ENCODE measurements at places on chromosomes 2 and 18.
A peak's percentile ranks its signal among the peaks of the same experiment; 100 is the strongest.

- DNase-seq = peak; percentile 50
Observed at GRCh38 chr18:21672521-21673267, 31.9 kb downstream of the ABHD3 start.

- DNase-seq = no peak
Observed at GRCh38 chr2:100721693-100722092, 98.2 kb upstream of the NPAS2 start.

GRCh38 chr2:176152350-176153181 is 1.2 kb downstream of the HOXD4 start:
- DNase-seq = no peak

DNA sequence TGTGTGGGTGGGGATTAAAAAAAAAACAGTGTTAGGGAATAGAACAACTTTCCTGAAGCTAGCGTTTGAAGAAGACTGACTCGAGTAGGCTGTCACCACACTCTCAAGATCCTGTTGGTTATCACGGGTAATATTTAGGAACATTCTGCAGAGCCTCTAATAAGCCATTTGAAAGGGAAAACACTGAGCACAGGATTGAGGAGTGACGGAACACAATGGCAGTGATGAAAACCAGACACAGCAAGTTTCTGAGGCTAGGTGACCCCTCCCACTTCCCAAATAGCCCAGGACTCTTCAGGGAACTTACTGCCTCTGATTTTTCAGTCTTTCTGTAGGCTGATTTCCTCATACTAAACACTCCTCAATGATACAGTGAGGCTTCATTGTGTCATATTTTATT is 88.2 kb upstream of the TMEM200C start:
- no peak for DNase-seq

DNA sequence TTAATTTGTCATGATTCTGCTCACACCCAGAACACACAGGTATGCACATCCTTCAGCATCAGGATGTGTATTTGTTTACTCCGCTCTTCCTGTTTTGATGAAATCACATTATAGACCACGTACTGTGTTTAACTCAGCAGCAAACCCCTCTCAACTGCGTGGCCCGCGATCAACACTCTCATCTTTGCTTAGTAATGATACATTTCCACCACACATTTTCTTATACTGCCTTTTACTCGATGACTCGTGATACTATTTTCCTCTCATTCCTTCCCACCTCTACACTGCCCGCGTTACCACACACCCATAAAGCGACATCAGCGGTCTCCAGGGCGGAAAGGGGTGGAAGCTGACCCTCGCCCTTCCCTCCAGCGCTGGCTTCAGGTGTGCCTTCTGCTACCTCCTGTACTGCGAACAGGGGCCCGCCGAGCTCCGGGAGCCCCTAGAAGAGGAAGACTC is 1.3 kb downstream of the NETO1 start:
- DNase-seq = no peak

- no peak for DNase-seq
Observed at GRCh38 chr18:70024829-70025228, 77.2 kb upstream of the CD226 start.

DNA sequence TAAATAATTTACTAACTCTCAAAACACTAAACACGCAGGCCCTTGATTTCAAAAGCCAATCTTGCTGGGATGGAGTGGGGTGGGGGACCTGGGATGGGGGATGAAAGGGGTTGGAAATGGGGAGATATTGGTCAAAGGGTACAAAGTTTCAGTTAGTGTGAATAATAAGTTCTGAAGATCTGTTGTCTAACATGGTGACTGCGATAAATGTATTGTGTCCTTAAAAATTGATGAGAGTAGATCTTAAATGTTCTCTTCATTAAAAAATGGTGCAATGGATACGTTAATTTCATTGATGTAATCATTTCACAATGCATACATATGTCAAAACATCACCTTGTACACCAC is 505 bp upstream of the ACYP2 start:
- DNase-seq = no peak

DNA sequence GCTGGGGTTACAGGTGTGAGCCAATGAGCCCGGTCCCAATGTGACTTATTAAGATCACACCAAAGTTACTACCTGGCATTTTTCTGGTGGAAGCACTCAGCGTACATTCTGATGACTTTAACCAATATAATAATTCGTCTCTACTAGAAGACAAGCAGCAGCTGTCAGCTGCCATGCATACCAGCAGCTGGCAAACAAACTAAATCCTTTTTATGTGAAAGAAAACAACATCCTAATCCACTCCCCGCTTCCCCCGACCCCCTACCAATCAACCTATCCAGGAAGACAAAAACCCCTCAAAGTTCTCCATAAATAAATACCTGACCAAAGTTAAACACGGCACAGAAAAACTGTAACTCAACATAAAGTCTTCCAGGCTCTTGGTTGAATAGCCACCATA is 42.1 kb downstream of the GPR155 start:
- DNase-seq = no peak

DNA sequence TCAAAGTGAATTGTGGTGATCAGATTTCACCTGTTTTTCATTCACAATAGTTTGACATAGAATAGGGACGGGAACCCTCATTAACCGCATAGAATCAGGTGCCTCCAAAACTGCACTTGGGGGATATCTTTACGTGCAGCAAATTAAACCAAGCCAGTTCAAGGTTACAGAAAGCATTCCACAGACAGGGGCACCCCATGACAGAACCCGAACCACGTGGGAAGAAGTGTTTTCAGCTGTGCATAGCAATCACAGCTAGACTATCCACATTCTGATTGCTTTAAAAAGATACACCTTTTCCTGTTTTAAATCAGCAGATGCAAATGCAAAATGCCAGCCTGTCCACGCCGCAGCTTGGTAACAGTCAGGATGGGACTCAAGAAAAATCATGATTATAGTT is 205.8 kb downstream of the ANAPC1 start:
- DNase-seq = no peak

- DNase-seq = no peak
Observed at GRCh38 chr2:211512806-211513205, 956.4 kb downstream of the CPS1 start.

GRCh38 chr2:171813729-171814128 is 80.3 kb downstream of the SLC25A12 start:
- DNase-seq = no peak

DNA sequence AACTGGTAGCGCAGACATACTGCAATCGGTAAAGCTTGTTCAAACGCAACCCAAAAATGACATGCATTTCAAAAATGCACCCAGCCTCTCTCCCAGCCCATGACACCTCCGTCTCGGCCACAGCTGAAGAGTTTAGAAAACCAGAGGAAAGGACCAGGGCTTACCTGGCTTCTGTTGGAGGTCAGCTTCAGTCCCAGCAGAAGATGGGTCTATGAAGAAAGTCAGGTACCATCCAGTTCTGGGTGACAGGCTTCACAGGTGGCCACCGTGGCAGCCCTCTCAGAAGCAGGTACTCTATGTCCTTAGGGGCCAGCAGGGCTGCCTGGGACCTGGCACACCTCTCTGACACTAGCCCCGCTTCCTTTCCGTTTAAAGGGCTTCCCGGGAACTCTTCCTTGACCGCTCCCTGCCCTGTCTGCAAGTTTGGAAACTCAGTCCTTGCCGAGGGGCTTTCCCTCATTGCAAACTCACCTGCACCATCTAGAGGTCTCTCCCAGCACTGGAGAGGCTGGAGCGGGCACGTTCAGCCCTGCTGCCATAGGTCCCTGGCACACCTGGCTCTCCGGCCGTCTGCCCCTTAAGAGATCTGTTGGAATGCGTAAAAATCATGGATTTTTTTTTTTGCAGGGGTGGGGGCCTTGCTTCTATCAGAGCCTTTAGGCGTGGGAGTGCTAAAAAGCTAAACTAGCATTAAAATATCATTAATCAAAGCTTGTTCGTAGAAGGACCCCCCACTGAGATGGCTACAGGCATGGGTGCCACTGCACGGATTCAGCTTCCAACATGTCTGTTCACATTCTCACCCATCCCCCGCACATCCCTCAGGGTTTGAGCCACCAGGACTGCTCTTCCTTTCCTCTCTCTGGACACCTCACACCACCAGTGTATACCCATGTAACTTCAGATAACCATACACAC is at the start of gene EDAR:
Gene EDAR, minus strand, starts transcription at position 425 of the 918 bp plus-strand sequence. CDS start 58,206 bp downstream, outside the sequence.
- no peak for DNase-seq

DNA sequence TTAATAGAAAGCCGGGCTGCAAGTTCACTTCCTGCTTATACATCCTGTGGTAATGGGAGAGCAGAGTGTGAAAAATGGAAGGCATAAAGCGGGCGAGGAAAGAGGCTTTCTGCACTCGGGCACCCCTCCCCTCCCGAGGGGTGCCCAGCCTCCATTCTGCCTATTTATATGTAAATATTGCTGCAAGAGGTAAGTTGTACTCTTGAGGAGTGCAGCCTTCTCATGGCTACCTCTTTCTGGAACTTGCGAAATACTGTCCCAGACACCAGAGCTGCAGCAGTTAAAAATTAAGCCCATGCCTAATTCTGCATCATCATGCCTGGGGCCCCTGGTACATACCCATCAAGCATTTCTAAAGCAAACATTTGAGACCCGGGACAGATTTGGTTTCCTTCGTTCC is 156.0 kb downstream of the GBX2 start:
- no peak for DNase-seq

DNA sequence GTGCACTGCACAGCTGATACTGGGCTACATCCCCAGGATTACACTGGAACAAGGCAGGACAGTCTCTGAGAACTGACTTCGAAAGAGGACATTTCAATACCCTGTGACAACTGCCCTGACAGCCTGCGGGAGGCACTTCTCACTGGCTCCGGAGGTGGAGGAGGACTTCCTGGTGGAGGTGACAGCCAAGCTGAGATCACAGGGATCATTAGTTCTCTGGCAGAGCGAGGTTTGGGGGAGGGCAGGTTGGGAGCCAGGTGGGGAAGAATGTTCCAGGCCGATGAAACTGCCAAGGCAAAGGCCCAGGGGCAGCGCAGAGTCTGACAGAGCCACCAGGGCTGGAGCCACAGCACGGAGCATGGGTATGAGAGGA is 28.0 kb upstream of the NPAS2 start:
- DNase-seq = no peak
